ENCODE measurements at places on chromosomes 11 and 22.

DNA sequence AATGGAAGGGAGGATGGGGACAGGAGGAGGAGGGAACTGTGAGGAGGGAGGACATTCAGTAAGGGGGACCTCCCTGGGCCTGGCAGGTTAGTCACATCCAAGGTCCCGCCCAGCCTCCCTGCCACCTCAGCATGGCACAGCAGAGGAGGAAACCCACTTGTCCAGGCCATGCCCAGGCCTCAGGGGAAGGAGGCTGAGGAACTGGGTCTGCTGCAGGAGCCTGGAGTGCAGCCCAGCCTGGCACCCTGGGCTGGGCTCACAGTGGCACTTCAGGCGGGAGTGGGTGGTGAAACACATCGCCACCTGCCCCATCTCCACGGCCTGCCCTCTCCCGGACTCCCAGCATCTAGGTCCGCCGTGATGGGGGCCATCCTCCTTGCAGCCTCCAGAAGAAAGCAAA lies 17.2 kb upstream of the KLHL35 start:
- DNase-seq, result no peak

DNA sequence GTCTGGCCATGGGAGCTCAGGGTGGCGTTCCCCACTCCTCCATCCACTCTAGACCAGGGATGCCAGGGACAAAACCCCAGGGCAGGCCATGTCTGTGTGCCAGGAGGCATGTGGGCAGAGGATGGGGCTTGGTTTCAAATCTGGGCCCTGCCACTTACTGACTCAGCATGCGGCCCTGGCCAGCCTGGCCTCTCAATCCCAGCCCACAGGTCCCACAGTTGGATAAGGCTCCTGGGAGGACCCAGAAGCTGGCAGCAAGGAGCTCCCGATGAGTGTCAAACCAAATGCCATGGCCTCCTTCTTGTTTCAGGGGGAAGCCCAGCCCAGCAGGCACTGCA lies 1290.4 kb downstream of the BRD1 start:
- no peak for DNase-seq

DNA sequence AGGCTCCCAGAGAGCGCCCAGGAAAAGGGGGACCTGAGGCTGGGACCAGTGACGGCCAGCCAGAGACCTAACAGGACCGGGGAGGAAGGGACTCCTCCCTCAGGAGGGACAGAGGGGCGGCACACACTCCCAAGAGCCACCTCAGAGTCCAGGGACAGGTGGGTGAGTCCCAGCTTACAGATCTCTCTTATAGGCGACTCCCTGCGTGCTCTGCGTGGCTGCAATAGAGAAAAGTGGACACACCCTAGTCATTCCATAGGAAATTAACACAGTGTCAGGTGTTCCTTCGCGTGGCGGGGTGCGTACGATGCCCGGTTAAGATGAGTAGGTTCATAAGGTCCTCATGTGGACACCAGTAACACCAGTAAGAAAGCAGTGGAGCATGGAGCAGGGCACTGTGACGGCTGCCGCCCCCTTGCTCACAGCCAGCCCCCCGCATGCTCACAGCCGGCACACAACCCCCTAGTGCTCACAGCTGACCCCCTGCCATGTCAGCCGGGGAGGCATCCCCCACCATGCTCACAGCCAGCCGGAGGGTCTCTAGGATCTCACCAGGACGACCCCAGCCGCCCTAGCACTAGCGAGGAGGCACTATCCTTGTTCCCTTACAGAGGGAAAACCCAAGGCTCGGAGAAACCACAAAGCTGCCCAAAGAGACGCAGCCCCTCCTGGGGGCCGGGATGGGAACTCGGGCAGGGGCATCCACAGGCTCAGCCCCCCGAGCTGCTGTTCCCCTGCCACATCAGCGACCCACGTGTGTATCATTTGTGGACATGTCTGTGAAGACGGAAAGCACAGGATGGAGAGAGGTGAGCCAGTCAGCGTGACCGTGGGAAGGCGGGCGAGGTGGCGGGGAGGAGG lies 426.8 kb downstream of the TBC1D22A start:
- DNase-seq, result no peak

DNA sequence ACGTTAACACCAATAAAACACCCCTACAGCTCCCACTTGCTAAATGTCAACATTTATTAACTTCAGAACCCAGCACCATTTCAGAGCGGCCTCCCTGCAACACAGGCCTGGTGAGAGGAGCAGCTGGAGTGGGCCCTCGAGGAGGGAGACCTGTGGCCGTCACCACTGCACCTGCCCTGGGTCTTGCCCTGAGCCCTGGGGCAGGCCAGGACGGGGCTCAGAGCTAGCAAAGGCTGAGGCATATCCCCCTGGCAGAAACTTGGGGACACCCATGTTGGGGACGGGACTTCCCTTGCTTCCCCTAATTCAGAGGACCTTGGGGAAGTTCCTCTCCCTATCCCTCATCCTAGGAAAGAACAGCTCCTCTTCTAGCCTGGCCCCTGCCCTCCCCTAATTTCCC lies 137.3 kb upstream of the THY1 start:
- no peak for DNase-seq

DNA sequence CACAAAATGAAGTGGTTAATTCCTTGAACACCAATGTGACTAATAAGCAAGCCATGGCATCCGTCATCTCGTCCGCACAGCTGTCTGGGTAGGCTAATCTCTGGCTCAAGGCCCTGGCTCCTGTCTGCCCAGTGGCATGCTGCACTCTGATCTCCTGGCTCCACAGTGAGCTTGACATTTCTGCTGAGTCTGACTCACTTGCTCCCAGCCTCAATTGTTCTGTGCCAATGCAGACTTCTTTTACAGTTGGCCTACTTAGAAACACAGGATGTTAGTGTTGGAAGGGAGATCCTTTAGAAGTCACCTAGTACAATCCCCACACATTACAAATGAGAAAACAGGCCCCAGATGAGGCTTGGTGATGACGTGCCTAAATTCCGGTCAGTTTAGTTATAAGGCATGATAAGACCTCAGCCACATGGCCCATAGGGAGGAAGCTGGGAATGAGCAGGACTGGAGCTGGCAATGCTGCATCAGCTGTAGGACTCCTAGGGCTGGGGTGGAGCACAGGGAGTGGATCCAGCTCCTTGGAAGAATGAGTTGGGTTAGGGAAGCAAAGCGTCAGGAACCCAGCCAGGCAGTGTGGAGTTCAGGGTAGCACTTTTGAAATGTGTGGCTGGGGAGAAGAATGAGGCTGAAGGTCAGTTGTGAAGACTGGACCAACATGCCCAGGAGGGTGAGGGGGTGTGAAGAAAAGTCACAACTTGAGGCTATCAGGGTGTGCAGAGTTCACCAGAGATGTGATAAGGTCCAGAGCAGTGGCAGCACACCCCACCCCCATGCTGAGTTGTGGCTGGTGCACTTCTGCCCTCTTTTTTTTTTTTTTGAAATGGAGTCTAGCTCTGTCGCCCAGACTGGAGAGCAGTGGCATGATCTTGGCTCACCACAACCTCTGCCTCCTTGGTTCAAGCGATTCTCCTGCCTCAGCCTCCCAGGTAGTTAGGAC lies 70.2 kb upstream of the EED start:
- DNase-seq, result no peak

DNA sequence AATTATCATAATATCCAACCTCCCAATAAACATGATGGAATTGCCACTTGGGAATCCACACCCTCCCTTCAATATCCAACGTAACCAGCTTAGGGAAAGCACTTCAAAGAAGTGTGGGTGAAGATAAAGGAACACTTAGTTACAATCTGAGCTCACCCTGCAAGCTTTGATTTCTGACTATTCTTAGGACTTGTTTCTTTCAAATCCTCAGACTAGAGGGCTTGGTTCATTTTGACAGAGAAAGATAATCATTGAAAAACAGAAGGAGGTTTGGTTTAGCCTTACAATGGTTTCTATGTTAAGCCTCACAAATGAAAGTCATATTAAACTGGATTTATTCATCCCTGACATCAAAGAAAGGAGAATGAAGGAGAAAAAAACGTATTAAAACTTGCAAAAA lies 57.9 kb upstream of the SYT13 start:
- DNase-seq, result no peak

GRCh38 chr11:115892016-115892415 lies 387.8 kb upstream of the CADM1 start:
- no peak for DNase-seq

DNA sequence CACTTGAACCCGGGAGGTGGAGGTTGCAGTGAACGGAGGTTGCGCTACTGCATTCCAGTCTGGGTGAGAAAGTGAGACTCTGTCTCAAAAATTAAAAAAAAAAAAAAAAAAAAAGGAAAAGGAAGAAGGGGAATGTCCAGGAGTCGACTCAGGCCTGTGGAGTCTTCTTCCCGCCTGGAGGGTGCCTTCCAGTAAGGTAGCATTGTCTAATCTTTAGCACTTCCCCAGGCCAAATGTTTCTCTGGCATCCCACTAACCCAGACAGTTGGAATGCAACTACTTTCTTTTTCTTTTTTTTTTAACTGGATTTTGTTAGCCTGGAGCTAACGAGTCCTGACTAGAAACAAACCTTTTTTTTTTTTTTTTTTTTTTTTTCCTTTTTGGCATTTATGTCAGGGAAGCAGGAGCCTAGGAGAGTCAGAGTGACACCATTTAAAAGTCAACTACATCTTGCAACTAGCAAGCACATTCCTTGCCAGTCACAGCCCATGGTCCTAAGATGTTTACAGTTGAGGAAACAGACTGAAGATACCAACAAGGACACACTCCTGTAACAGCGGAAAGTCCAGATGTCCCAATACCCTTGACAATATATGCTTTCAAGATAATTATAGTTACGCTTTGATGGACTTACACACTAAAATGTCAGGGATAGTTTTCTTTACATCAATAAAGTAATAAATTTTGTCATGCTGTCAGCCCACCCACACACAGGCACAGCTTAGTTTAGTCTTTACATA lies 10.6 kb downstream of the PLET1 start:
- no peak for DNase-seq

- no peak for DNase-seq
These were observed 18.5 kb downstream of the PTPN5 start for GRCh38 chr11:18773104-18773503.

GRCh38 chr11:31477528-31478222 lies 31.7 kb downstream of the IMMP1L start:
- no peak for DNase-seq

- no peak for DNase-seq
These were observed 39.7 kb upstream of the MMP12 start for GRCh38 chr11:102914238-102915043.

GRCh38 chr22:28899199-28899853 lies 16.0 kb downstream of the ZNRF3 start:
- DNase-seq, result peak; percentile 48

DNA sequence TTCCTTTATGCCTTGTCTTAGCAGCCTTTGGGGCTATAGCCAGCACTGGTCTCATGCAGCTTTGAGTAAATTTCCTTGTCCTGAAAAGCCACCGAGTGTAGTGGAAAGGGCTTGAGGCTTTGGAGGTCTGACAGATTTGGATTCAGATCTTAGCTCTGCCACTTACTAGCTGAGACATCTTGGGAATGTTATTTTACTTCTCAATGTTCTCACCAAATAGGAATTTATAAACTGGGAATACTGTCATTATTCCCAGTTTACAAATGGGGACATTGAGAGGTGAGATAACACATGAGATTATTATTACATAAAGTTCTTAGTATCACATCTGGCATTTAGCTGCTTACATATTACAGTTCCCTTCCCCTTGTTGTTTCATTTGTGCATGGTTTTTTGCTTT lies 95.5 kb downstream of the COMMD9 start:
- no peak for DNase-seq

DNA sequence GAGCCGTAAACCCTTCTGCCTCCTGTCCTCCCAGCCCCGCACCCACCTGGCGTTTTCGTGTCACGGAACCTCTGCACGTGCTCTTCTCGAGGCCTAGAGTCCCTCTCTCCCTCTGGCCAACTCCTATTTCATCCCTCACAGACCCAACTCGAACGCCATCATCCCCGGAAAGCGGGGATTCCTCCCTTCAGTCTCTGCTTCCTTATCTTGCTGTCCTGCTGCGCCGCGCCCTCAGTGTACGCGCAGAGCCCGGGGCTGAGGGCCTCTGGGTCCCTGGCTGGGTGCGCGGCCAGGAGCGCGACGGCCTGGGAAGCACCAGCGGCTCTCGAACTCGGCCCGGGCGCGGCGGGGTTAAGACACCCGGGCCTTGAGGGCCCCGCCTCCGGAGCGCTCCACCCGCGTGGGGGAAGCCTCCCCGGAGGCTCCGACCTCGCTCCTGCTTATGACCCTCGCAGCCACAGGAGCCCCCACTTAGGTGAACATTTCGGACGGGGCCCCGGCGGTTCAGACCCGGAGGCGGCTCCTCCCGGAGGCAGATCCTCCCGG lies 398 bp upstream of the ATG16L2 start:
- peak; percentile 84 for DNase-seq

- no peak for DNase-seq
These were observed 18.4 kb upstream of the ST3GAL4 start for GRCh38 chr11:126337126-126337473.

DNA sequence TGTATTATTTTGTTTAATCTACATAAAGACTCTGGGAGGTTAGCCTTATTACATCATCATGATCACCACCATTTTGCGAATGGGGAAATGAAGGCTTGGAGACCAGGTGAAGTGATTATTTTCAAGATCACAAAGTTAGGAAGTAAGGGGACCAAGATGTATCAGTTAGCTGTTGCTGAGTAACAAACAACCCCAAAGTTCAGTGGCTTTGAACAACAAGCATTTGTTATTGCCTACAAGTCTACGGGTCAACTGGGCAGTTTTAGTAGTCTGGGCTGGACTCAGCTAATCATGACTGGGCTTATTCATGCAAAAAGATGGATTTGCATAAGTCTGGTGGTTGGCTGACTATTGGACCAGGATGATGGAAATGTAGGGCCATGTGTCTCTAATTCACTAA lies 389.2 kb downstream of the MIAT start:
- DNase-seq, result no peak

DNA sequence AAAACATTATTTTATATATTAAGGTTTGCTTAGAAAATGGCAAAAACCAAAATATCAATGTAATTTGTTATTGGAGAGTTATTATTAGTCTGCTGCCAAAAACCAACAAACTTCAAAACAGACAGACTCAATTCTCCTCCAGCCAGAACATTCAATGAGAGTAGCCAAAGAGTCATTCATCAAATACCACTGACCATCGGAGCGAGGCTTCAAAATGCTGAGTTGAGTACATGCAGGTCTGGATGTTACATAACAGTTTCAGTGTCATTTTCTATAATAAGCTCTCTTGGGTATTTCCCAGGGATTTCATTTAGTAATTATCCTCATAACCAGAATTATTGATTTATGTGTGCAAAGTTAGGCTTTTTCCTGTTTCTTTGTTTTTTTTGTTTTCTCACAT lies 42.6 kb downstream of the CHST1 start:
- no peak for DNase-seq

- no peak for DNase-seq
These were observed 41.3 kb downstream of the NARS2 start for GRCh38 chr11:78533399-78533798.

GRCh38 chr11:13859892-13860291 lies 102.6 kb upstream of the SPON1 start:
- peak; percentile 36 for DNase-seq

GRCh38 chr11:13118650-13119049 lies 109.5 kb downstream of the RASSF10 start:
- DNase-seq, result no peak

- DNase-seq, result no peak
These were observed 35.0 kb downstream of the ZBTB16 start for GRCh38 chr11:114094516-114094915.

All from CD4-positive, alpha-beta T cell treated with Interleukin-1 beta for 1 hour (primary cell).